Esophagus muscularis mucosa (tissue), 4 donors: ENCODE measurements at places on chromosomes 6 and 20. TPM values are rescaled to one million over a fixed set of nuclear protein-coding genes. Genes with fewer than 3 reads are reported as not detected.

GRCh38 chr20:2156666-2157624 is 55.3 kb downstream of the STK35 start:
- no peak for DNase-seq
- no peak overlapping the region for H3K27ac ChIP-seq
- H3K27me3 ChIP-seq, result no peaks in the 10 kb centered on the region
- no peaks in the 10 kb centered on the region for H3K36me3 ChIP-seq

DLK2 gene
- not detected for total RNA-seq

DNA sequence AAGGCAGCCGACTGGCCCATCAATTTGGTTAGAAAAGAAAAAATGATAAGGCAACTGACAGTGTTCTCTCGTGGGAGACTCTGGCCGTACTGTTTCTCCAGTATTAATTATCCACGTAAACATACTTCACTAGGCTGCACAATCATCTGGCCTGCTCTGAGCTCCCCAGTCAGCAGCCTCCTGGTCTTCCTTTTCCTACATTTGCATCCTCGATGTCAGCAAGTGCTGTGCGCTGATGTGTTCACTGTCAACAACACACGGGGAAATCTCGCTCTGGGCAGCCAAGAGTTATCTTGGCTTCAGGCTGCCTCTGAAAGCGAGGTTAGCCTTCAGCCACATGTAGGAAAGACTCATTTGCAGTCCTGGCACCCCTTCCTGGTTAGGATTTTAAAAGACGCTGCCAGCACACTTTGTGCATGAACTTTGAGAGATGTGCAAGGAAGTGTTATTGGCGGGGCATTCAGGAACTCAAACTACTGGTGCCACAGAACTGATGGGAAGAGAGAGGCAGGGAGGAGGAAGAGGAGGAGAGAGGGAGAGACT is 460.5 kb upstream of the ARID1B start:
- H3K27ac ChIP-seq, result no peak overlapping the region
- no peak for DNase-seq
- H3K4me1 ChIP-seq, result no peaks in the 10 kb centered on the region

GRCh38 chr20:49868964-49869363 is 46.4 kb downstream of the SPATA2 start:
- no peak overlapping the region for H3K4me3 ChIP-seq
- H3K36me3 ChIP-seq, result peaks cover 40% of the 10 kb centered on the region
- DNase-seq, result no peak
- no peaks in the 10 kb centered on the region for H3K4me1 ChIP-seq
- no peak overlapping the region for H3K27ac ChIP-seq

DNA sequence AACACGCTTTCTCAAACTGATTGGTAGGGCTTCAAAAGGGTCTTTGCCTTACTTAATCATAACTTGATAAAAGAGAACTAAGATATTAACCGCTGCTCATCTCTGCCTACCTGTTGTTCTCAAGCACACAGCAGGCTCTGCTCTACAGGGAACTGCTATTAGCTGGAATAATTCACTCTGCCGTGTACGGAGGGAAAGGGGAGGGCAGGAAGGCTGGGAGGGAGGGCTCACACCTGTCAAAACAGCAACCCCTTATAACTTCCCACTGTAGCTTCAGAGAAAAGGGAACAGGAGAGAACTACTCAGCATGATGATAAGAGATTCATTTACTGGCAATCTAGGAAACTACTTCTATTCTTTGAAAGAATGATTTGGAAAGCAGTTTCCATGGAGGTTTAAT is 75.1 kb downstream of the ZMYND8 start:
- no peak for DNase-seq
- peaks cover 82% of the 10 kb centered on the region for H3K36me3 ChIP-seq
- H3K27ac ChIP-seq, result no peak overlapping the region
- H3K4me3 ChIP-seq, result no peak overlapping the region
- peaks cover 12% of the 10 kb centered on the region for H3K4me1 ChIP-seq
